Activated CD4-positive, alpha-beta T cell treated with anti-CD3 and anti-CD28 coated beads, Interleukin-2, Interleukin-6, amounts not matched to agents 100 ng/mL and 50 ng/mL, durations not matched to agents 16 hours and 8 hours (primary cell): ENCODE measurements at places on chromosomes 16 and 17.

- DNase-seq = no peak
Observed at GRCh38 chr17:57678393-57678792, 66.7 kb downstream of the CCDC182 start.

GRCh38 chr16:2963723-2964474, at the start of gene KREMEN2:
Gene KREMEN2, plus strand, starts transcription at chr16:2964275. Its CDS starts 246 bp downstream, at chr16:2964521.
- DNase-seq = peak; percentile 38

- peak; percentile 46 for DNase-seq
Observed at GRCh38 chr16:89918453-89919347, at the start of gene MC1R. Gene MC1R, plus strand, starts transcription at chr16:89918862. Its CDS starts 397 bp downstream, at chr16:89919259.

- no peak for DNase-seq
Observed at GRCh38 chr16:86777381-86777946, 199.1 kb downstream of the FOXL1 start.

DNA sequence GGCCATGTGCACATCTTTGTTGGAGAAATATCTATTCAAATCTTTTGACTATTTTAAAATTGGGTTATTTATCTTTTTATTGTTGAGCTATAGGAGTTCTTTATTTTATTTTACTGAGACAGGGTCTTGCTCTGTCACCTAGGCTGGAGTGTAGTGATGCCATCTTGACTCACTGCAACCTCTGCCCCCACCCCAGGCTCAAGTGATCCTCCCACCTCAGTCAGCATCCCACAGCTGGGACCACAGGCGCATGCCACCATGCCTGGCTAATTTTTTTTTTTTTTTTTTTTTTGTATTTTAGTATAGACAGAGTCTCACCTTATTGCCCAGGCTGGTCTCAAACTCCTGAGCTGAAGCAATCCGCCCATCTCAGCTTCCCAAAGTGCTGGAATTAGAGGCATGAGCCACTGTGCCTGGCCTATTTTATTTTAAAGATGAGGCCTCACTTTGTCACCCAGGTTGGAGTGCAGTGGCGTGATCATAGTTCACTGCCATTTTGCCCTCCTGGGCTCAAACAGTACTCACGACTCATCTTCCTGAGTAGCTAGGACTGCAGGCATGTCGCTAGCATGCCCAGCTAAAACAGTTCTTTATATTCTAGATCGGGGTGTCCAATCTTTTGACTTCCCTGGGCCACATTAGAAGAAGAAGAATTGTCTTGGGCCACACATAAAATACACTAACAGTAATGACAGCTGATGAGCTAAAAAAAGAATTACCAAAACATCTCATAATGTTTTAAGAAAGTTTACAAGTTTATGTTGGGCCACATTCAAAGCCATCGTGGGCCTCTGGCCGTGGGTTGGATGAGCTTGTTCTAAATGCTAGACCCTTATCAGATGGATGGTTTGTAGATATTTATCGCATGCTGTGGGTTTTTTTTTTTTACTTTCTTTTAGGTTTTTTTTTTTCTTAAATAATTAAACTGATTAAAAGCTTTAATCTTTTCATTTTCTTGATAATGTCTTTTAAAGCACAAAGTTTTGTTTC, 13.7 kb downstream of the TENT4B start:
- peak; percentile 12 for DNase-seq
